NCI-H1930 (cell line): ENCODE measurements at places on chromosomes 11 and 22.

DNA sequence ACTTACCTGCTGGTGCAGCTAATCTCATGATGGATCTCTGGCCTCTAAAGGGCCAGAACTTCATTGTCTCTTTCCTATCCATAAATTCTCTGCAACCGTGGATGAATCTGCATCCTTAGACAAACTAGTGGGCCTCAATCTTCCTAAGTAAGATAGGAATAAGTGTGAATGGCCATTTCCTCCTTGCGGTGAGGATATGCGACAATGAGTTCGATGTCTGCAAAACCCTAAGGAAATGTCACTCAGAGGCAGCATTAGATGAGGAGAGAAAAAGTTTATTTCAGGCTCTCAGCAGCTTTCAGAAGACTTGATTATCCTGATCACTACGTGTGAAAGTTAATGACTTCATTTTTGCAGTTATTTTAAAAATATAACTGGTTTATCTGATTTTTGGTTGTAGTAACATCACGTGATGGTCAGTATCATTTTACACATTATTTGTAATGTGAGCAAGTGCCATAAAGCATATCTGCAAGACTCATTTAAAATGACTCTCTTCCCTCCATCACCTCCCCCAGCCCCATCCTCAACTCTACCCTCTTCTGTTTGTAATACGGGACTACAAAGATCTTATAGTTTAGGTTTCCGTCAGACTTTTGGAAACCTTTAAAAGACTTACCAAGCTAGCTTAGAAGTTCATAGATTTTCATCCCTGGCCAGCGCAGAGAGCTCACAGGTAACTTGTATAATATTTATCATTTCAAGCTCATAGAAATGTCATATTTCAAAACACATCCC is 10.2 kb downstream of the GRAP2 start:
- DNase-seq = no peak

DNA sequence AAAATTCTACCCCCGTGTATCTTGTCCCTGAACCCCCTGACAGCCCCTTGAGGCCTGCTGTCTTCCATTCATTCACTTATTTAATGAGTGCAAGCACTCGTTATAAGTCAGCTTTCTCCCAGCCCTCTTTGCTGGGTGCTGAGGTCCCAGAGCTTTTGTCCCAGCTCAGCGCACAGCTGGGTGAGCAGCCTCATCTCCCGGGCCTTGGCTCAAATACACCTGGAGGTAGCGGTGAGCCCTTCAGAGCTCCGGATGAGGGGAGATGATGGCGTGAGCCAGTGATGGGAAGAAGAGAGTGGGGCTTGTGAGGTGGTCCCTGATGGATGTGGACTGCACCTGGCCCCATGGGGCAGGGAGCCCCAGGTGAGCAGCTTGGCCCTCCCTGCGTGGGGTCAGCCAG is 18.1 kb upstream of the ARHGAP8 start:
- no peak for DNase-seq

DNA sequence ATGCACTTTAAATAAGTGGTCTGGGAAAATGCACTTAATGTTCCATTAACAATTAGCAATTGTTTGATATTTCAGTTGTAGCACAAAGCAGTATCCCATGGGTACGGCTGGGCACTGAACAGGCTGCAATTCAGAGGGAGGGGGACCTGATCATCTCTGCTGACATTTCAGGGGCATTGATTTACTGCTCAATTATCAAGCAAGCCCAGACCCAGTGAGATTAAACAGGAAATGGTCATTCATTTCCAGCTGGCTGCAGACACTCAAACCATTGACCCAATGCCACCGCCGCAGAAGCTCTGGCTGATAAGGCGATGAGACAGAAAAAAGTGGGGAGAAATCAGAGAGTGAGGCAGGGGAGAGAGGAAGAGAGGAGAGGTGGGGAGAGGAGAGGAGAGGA is 1.2 kb downstream of the GPR83 start:
- no peak for DNase-seq

DNA sequence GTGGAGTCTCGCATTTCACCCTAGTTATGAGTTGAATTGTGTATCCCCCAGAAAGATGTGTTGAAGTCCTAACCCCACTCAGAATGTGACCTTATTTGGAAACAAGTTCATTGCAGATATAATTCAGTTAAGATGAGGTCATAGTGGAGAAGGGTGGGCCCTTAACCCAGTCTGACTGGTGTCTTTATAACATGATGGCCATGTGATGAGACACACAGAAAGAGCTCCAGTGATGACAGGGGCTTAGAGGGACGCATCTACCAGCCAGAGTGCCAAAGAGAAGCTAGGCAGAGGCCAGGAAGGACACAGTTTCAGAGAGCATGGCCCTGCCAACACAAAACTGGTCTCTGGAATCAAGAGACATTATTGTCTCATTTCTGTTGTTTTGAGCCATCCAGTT is 50.3 kb downstream of the LARGE1 start:
- no peak for DNase-seq

DNA sequence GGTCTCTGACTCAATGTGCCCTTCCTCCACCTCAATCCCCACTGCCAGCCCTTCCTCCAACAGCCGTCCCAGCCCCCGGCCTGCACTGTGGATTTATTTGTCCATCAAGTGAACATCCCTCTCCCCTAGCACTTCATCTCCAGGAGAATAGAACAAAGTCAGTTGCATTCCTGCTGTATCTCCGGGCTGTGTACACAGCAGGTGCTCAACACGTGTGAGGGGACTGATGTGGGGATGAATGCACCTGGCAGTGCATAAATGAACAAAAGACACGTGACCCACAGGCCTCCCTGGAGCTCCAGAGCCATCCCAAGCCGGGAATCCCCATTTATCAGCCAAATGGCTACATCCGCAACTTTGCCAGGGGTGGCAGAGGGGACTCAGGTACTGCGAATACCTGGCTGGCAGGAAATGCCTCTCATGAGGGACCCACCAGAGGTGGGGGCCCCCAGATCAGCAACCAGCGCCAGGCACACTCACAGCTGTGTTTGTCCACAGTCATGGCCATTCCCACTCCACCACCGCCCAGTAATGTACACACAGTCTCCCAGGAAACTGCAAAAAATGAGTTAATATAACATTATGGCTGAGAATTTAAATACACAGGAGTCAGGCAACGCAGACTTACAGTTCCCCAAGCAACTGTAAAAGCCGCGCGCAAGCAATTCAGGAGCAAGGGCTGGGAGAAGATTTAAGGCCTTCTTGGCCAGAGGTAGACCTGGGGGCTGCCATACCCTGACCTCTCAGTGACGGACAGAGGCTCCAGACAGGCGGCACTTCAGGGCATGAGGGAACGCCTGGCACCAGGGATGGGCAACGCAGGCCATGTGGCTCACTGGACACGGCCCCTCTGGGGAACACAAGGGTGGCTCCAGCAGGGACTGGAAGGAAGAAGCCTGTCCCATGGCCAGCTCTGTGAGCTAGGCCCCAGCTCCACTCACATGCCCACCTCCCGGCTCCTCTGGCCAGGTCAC is 50.3 kb upstream of the TCF20 start:
- DNase-seq = no peak

DNA sequence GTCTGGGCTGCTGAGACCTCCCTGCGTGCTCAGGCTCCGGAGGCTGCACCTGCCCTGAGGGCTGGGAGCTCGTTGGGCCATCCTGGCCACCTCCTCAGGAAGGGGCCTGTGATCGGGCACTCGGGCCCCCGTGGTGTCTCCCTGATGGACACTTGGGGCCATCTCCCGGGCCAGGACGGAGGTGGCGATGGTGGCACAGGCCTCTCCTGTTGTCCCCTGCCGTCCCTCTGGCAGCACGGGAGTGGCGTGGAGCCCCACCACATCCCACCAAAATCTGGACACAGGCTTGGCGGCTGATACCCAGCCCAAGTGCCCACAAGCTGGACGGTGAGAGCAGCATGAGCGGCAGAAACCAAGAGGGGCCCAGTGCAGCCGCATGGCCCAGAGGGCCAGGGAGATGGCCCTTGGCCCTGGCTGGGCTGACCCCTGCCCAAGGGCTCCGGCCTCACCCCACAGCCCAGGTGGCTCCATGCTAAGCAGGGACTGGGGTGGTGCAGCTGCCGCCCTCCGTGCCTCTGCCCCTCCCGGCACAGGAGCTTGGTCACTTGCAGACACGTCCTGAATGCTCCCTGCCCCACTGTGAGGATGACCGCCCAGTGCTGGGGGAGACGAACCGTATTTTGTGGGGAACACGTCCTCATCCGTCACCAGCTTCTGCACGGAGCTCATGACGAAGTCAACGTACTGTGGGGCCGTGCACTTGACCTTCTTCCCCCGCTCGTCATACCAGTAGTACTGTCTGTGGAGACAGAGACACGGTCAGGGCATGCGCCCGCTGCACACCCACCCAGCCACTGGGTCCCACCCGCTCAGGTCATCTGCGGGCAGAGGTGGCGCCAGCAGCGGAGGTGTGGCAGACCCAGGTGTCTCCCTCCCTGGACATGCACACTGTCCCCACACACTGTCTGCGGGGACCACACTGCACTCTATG is 15.6 kb downstream of the MOB2 start:
- DNase-seq = no peak

DNA sequence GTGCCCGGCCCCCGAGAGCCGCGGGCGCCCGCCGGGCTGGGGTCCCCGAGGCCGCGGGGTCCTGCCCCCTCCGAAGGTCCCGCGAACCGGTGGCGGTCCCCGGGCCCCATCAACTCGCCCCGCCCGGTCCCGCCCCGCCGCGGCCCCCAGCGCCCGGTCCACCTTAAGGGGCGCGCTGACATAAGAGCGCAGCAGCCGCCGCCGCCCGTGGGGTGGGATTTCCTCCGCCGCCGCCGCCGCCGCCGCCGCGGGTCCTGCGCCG is at the start of gene ZDHHC8:
ZDHHC8 (plus strand) TSS at position 208 of the 262 bp plus-strand sequence. CDS start 144 bp downstream, outside the sequence.
- DNase-seq = no peak

GRCh38 chr11:35146074-35146521 is 7.1 kb downstream of the CD44 start:
- DNase-seq = no peak

- no peak for DNase-seq
Measured at GRCh38 chr11:117908959-117909610, 20.1 kb downstream of the TMPRSS13 start.

DNA sequence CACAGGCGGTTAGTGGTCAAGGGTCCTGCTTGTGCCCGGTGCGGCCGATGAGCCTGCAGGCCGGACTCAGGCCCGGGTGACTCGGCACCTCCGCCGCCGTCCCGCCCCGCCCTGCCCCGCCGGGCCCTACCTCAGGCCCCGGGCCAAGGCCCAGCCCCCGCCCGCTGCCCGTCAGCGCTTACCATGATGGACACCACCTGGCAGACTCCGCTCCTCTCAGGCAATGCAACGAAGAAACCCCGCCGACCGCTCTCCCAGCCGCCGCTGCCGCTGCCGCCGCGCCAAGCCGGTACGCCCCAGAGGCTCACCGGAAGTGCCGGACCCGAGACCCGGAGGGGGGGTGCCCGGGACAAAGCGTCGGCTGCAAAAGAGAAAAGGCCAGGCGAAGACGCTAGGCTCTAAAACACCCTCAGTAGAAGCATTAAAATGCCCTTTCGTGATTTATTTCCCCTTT is at the start of gene UFD1:
UFD1 (minus strand) TSS at position 293 of the 454 bp plus-strand sequence; CDS start at position 185, 108 bp downstream.
- peak; percentile 84 for DNase-seq

GRCh38 chr22:19824926-19825339 is 29.7 kb downstream of the GNB1L start:
- no peak for DNase-seq

DNA sequence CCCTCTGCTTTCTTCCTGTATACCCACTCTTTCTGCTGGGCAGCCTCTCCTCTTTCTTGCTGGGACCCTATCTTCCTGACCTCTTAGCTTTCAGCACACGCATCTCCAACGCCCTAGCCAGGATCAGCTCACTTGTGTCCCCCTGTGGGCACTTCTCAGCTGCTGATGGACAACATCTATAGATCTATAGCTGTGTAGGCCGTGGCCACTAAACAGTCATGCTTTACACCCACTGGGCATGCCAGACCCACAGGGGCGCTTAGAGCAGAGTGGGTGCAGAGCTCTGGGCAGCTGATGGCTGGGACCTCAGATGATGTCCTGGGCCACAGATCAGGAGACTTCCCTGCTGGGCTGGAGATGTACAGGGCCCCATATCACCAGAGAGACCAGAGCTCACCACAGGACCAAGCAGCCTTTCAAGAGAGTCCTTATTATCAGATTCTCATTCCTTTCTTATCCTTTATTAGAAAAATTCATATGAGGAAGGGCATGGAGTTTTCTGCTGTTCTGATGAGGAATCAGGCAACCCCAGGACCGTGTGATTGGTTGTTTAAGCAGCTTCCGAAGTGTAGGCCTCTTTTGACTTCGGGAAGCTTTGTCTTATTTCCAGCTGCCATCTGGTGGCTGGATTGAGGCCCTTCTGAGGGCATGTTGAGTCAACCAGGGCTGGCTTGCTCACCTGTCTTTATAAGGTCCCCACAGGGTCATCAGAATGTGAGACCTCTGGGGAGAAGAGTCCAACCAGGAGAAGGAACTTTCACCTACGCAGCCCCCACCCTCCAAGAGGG is 60.5 kb downstream of the OSBP2 start:
- peak; percentile 45 for DNase-seq

DNA sequence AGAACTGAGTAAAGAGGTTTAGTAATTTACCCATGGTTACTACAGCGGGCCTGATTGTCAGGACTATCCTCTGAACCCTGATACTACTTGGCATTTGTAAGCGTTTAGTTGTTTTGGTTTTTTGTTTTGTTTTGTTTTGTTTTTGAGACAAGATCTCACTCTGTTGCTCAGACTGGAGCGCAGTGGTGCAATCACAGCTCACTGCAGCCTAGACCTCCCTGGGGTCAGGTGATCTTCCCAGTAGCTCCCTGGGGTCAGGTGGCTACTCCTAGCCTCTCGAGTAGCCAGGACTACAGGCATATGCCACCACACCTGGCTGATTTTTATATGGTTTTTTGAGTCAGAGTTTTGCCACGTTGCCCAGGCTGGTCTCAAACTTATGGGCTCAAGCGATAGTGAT is 118.6 kb downstream of the WNT11 start:
- no peak for DNase-seq

DNA sequence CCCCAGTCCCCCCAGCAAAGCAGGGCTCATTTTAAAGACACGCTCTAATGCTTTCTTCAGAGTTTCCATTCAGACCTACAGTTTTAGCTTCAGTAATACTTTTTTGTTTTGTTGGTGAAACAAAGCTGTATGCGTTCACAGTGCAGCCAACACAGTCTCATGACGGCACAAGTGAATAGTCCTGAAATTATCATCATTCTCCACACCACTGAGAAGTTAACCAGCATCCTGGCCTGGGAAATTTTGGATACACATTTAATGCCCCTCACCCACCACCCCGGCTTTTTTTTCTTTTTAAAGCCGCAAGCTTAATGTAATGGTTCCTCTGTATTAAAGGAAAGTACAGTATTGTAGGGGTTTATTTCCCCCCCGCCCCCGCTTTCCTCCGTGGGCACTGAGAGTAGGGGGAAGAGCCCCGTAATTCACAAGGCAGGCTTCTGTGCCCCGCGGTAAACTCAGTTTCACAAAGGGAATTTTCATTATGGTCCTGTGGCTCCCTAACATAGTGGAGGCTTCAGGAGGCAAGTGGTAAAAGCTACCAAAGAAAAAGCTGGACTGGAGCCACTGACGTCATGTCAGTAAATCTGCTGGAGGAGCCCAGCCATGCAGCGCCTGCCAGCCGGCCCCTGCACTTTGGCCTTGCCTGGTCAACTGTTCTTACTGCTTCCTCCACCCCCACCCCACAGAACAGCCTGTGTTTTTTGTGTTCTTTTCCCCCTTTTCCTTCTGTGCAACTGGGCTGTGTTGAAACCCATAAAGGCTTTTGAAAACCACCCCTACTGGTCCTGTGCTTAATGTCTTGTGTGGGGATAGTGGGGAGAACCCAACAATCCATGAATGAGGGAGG is 18.2 kb downstream of the TEAD1 start:
- DNase-seq = no peak

- DNase-seq = no peak
Measured at GRCh38 chr11:45777127-45777969, 27.6 kb upstream of the SLC35C1 start.

- DNase-seq = no peak
Measured at GRCh38 chr11:96137373-96137772, 205.6 kb downstream of the MAML2 start.

- no peak for DNase-seq
Measured at GRCh38 chr11:31509051-31509428, 382 bp downstream of the IMMP1L start.
